Effector CD8-positive, alpha-beta T cell (primary cell): ENCODE measurements at places on chromosomes 2 and 18.

- no peak for DNase-seq
Observed at GRCh38 chr2:120425014-120425413, 79.1 kb downstream of the INHBB start.

DNA sequence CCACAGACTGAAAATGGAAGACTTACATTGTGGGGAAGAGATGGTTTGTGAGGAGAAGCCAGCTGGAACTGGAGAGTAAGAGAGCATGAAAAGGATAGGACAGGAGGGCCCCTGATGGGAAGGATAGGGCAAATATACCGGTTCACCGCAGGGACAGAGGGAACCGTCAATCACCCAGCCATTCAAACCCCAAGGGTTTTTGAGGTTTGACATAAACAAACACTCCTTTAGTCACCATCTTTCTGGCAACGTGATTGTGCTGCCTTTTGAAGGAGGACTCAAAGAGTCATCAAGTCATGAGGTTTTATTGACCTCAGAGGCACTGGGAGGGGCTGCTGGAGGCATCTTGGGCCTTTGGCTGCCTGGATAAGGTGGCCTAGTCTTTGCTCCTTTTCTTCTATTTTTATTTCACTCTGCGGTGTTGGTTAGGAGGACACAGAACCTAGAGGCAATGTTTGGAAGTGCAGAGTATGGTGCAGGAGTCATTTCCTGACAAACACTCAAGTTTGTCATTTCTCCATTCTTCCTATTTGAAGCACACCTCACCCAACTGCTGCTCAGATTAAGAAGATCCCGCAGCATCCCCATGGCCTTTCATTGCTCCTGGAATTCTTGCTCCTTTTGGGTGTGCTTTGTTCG lies 487.3 kb upstream of the SPRED2 start:
- DNase-seq = no peak

- no peak for DNase-seq
Observed at GRCh38 chr2:56754066-56754615, 570.4 kb downstream of the CCDC85A start.

DNA sequence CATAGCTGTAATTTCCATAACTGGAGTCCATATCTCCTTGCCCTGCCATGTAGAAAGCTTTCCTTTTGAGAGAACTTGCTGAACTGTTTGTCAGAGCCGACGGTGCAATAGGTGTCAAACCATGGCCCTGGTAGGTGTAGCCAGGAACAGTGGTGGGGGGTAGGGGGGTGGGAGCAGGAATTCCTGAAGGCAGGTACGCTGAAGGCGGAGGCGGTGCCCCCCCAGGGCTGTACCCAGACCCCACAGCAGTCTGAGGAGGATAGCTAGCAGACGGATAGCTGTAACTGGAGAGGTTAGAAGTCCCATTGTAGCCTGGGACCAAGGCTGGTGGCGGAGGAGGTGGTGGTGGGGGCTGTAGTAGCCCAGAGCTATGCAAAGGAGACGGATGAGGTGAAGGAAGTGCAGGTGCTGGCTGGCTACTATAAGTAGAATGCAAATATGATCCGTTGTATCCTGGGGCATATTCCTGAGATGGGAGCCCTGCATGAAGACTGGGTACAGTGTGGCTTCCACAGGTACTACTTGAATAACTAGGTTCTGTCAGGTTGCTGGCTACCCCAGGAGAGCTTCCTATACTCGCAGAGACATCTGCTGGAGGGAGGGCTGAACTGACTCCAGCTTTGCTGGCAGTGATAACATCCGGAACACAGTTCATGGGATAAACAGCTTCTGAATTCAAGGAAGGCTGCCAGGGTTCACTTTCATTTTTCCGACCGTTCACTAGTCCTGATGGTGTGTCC lies 124.8 kb downstream of the FIGN start:
- DNase-seq = no peak

GRCh38 chr2:166841679-166842078 lies 46.6 kb upstream of the XIRP2 start:
- DNase-seq = no peak

GRCh38 chr2:186748354-186748753 lies 54.5 kb downstream of the FAM171B start:
- no peak for DNase-seq

- no peak for DNase-seq
Observed at GRCh38 chr2:102367331-102367971, 11.9 kb downstream of the IL18R1 start.

DNA sequence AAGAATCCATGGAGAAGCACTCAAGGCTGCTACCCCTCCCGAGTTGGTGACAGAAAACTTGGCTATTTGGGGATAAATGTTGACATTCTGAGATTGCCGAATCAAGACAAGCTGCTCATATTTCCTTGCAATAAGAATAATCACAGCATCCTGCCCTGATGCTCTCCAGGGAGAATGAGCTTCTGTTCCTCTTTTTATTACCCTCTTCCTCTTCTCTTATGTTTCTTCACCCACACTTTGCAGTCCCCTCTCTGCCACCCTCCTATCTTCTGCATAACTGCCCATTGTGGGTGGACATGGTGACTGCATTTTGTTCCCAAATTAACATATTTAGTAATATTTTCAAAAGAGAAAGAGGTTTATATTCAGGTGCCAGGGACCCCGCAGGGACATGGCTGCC lies 11.9 kb upstream of the MSGN1 start:
- no peak for DNase-seq
